Activated CD8-positive, alpha-beta memory T cell treated with anti-CD3 and anti-CD28 coated beads for 4 hours (primary cell): ENCODE measurements at places on chromosomes 7 and 10.

DNA sequence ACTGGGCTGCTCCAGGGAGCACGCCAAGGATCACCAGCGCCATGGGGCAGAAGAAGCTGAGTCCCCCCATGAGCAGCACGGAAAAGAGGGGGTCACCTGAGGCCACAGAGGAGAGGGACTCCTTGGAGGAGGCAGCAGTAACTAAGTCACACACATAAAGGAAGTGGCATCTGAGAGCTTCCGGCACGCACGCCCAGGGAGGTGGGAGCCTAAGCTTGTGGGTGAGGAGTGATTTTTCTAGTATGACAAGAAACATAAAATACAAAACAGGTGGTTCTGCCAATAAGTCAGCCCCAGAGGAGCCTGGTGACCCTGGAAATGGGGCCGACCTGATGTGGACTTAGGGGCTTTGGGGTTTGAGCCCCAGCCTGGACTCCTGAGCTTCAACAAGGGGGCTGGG lies 60.8 kb downstream of the CARD11 start:
- peak; percentile 42 for DNase-seq

- no peak for DNase-seq
These were observed 9.6 kb upstream of the CCM2 start for GRCh38 chr7:44990109-44991023.

DNA sequence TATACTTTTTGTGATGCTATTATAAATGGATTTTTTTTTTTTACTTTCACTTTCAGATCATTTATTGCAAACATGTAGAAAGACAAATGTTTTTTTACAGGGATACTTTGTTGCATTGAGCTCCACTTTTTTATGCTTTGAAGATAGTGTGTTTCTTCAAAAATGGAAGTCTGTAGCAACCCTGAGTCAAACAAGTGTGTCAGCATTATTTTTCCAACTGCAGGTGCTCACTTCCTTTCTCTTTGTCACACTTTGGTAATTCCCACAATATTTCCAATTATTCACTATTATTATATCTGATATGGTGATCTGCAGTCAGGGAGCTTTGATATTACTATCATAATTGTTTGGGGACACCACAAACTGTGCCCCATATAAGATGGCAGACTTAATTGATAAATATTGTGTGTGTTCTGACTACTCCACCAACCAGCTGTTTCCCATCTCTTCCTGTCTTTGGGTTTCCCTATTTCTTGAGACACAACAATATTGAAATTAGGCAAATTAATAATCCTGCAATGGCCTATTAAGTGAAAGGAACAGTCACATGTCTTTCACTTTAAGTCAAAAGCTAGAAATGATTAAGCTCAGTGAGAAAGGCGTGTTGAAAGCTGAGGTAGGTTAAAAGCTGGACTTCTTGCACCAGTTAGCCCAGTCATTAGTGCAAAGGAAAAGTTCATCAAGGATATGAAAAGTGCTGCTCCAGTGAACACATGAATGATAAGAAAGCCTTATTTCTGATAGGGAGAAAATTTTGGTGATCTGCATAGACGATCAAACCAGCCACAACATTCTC lies 231.3 kb upstream of the SH2B2 start:
- no peak for DNase-seq

- DNase-seq = no peak
These were observed 26.9 kb downstream of the PIK3AP1 start for GRCh38 chr10:96693431-96693830.

GRCh38 chr7:17679458-17679857 lies 260.8 kb downstream of the SNX13 start:
- DNase-seq = no peak

DNA sequence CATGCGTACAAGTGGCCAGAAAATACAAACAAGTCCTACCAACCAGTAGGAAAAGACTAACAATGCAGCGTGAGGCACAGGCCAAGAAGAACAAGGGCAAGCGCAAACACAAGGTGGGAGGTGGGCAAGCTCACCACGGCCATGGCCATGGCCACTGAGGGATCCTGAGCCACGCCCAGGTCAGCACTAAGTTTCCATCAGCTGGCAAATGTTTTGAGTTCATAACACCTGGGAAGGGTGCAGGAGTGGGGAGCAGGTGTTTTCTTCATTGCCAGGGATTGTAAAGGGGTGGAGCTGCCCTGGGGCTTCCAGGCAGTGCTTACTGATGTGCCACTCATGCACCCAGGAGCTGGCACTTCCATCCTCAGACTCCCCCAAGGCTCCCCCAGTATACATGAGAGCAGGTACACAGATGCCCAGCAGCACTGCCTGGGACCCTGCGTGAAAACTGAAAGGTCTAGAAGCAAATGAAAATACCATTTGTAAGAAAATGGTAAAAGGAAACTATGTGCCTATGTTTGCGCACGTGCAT lies 139.2 kb upstream of the RET start:
- DNase-seq = no peak

DNA sequence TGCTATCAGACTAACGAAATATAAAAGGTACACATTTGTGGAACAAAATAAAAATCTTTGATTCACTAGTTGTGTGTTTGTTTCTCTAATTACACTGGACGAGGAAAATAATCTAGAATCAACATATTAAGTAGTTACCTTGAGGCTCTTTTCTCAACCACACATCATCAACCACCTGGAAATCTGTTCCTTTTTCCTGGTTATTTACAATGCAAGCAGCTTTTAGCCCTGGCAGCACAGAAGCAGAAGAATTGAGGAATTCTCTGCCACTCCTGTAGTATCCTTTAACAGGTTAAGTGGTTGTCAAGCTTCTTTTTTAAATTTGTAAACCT lies 23.7 kb downstream of the NUP42 start:
- no peak for DNase-seq

DNA sequence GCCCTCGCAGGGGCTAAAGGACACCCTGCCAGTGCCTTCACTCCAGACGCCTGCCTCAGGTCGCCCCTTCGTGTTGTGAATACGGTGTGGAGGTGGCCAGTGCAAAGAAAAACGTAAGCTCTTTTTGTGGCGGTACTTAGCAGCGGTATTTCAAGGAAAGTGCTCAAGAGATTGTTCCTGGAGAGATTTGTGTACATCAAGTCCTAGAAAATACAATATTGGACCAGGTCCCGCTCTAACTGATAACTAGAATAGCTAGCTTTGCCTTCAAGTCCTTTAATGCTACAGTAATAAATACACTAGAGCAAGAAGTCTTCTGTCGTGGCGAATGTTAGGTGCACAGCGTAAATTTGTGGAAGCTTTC lies 689 bp downstream of the PLCE1 start:
- no peak for DNase-seq

GRCh38 chr7:99624484-99624883 lies 7.7 kb downstream of the ZSCAN25 start:
- DNase-seq = peak; percentile 59

- DNase-seq = no peak
These were observed 232.0 kb downstream of the SH2D4B start for GRCh38 chr10:80769700-80770160.

DNA sequence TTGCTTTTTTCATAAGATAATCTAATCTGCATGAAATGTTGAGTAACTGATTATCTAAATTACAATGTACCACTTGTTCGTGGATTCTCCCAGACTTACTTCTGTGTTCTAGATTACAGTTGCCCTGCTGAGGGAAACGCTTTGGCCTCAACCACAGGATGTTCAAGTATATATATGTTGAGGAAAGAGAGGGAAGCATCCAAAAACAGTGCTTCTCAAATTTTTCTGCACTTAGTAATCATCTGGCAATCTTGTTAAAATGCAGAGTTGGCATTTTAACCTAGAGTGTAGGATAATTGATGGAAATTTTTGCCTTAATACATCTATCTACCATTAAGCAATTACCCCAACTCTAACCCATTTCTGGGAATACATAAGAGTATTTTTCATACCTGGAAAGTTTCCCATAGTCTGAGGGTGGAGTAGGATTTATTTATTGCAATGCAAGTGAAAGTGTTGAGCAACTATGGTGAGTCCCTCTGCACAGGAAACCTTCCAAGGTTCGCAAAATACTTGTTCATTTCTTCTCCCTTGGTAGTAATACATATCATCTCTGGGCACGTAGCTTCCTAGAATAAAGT lies 59.6 kb upstream of the C1GALT1 start:
- DNase-seq = no peak

DNA sequence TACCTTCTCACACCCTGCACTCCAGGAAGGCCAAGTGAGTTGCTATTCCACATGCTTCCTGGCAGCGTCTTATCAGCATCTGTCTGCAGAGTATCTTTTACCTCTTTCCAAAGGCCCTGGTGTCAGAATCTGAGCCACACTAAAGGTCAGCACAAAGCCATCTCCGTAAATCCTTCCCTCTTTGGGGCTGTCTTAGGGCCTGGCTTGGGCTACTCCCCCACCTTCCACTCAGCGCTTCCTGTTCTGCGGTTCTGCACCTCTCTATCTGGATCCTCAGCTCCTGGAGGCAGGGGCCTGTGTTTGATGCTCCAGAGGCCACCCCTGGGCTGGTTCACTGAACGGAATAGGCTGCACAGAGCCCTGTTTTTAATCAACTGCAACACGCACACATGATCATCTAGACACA lies 334.8 kb upstream of the GALNT17 start:
- DNase-seq = no peak

GRCh38 chr10:88733215-88733614 lies 26.6 kb upstream of the LIPN start:
- no peak for DNase-seq

DNA sequence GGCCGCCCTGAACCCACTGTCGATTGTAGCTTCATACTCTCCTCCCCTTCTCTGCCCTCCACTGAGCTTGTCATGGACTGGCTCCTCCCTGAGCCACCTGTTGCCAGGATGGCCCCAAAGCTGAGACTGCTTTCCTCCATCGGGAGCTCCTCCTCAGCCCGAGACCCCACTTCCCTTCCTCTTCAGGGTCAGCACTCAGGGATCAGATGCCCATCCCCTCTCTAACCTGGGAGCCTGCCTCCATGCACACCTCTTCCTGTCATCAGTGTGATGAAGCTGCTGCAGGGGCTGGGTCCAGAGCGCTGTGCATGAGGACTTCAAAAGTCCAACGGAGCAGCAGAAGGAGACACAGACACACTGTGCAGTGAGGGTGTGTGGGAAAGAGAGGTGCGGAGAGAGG lies 201.1 kb downstream of the WDR37 start:
- no peak for DNase-seq

GRCh38 chr7:124532166-124532565 lies 233.4 kb downstream of the GPR37 start:
- DNase-seq = no peak

DNA sequence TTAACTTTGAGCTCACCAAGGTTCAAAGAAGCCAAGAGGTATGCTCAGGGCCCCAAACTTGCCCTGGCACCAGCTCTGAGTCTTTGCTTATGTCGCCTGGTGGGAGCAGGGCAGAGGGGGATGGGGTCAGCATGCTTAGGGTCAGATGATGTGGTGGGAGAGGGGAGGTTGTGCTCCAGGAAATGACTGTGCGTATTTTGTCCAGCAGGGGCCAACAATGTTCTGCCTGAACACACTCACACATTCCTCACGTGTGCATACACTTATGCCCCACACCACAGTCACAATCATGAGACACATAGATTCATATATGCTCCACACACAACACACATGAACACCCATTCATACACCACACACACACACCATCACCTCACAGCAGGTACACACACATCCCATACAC lies 4.4 kb upstream of the RAMP3 start:
- no peak for DNase-seq

DNA sequence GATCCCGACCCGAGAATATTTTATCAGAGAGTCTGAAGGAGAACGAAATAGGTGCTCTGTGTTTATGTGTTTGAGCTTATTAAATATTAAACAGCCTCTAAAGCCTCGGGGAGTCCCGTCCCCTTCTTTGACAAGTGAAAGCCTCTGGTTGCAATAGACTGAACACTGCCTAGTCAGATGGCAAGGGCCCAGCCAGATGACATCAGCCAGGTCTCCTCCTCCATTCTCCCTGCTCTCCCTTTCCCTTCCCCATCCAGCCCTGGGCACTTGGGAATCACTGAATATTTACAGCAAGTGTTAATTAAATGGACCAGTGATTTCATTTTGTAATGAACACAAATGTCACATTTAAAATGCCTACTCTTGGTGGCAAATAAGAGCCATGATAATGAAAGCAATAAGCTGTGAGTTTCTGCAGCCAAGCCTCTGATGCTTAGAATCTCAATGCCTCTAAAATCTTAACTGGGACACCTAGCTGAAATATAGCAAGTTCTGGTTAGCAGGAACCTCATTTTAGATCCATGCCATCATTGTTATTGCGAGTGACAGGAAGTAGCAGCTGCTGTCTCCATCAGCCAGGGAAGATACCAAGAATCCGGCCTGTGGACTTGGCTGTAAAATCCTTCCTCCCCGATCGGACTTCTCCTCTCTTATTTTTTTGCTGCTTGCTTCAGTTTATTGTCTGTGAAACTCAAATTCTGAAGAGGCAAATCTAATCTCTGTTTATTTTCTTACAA lies 202.1 kb downstream of the PRPF18 start:
- DNase-seq = no peak

DNA sequence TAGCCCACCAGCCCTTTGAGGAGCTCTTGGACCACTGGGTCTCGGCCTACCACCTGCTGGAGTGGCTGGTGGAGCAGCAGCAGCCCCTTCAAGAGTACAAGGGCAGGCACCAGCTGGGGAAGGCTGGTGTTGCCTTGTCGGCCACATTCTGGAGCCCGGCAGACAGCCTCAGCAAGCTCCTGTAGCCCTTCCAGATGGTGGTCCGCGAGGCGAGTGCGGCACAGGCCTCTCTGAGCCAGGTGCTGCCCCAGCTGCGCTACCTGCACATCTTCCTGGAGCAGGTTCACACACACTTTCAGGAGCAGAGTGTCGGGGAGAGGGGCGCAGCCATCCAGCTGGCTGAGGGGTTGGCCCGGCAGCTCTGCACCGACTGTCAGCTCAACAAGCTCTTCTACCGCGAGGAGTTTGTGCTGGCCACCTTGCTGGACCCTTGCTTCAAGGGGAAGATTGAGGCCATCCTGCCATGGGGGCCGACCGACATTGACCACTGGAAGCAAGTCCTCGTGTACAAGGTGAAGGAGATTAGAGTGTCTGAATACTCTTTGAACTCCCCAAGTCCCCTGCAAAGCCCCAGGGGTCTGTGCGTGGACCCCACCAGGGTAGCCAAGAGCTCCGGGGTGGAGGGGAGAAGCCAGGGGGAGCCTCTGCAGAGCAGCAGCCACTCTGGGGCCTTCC lies 7.0 kb upstream of the ACTR3C start:
- DNase-seq = no peak

GRCh38 chr7:24764972-24765744 lies 7.9 kb upstream of the GSDME start:
- no peak for DNase-seq

GRCh38 chr10:111278266-111278665 lies 201.4 kb downstream of the ADRA2A start:
- no peak for DNase-seq

DNA sequence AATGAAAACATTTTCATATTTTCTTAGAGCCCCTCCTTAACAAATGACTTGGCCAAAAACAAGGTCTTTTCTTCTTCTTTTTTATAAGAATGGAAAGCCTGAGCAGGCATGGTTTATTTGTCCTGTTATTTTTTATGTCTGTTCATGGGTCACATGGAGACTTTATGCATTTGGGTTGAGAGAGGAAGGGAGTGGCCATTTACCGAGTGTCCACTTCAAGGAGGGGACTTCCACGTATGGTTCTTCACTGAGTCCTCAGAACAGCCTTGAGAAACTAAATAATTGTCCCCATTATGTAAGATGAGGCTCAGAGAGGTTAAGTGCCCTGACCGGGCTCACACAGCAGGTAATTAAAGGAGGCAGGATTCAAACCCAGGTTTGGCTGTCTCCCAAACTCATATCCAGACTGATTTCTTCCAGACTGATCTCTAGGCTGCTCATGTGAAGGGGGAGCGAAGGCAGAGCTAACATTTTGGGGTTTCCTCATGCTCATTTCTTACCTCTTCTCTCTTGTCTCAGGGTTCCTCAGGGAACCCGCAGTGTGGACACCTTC lies 82.2 kb downstream of the CDH23 start:
- no peak for DNase-seq
